ENCODE measurements at places on chromosomes 4 and X.
A peak's percentile ranks its signal among the peaks of the same experiment; 100 is the strongest.

GRCh38 chrX:95536661-95537060, 1148.0 kb upstream of the DIAPH2 start:
- no peak for DNase-seq

DNA sequence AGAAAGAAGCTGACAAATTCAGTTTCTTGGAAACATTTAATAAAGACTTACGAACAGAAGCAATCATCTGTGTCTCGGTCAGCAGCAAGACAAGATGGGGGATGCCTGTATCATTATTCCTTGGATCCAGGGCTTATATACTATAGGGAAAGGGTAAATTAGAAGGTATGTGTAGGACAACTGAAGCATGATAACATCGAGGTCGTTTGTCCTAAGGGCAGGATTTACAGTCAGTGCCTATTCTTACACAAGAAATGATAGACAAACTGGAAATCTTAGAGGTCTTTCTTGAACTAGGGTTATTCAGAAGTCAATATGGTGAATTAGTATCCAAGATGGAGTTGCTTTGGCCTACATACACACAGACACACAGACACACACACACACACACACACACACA, 553.0 kb downstream of the STPG2 start:
- no peak for DNase-seq

DNA sequence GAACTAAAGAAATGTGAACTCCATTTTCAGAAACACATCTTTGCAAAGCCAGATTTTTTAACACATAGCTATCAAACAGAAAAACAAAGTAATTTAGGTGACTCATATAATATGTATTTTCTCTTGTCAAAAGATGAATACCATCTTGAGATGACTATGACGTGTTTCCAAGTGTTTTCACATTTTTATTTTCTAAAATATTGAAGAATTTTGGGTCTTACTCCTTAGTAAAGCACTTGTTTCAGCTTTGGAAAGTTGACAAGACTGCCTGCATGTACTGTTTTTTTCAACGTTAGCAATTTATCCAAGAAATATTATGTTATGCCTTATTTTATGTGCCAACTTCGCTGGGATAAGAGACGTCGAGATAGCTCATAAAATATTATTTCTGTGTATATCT, 733.9 kb upstream of the EPHA5 start:
- no peak for DNase-seq

GRCh38 chrX:64536736-64537135, 141.5 kb upstream of the MTMR8 start:
- DNase-seq = no peak

GRCh38 chr4:133440404-133440803, 291.3 kb downstream of the PCDH10 start:
- DNase-seq = no peak

GRCh38 chr4:98573791-98574190, 84.6 kb downstream of the TSPAN5 start:
- peak; percentile 68 for DNase-seq

GRCh38 chr4:38499101-38499500, 164.9 kb upstream of the KLF3 start:
- no peak for DNase-seq

All from AG09319 (cell line).